ENCODE measurements at places on chromosomes 2 and 18. TPM values are rescaled to one million over a fixed set of nuclear protein-coding genes. Genes with fewer than 3 reads are reported as not detected.

GRCh38 chr2:127313406-127313805, 19.5 kb upstream of the ERCC3 start:
- DNase-seq = no peak

- no peak for DNase-seq
These were observed 87.9 kb upstream of the FHL2 start for GRCh38 chr2:105486762-105487141.

DNA sequence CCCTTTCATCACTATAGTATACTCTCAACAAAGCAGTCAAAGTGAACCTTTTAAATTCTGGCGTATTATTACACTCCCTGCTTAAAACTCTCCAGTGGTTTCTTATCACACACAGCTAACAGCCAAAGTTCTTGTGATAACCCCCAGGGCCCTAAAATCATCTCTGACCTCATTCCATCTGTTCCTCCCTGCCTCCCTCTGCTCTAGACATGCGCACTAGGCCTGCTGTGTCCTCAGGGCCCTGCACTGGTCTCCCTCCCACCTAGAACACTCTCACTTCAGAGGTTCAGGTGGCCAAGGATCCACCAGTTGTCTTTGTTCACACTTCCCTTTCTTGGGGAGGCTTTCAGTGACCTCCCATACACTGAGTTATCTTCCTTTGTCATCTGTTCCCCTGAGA, 603.4 kb downstream of the DSC3 start:
- DNase-seq = no peak

NAPG gene
- 22.7 TPM for polyA plus RNA-seq

GRCh38 chr2:218229239-218229638, 12.2 kb downstream of the ARPC2 start:
- no peak for DNase-seq

- no peak for DNase-seq
These were observed 306.1 kb downstream of the ZEB2 start for GRCh38 chr2:144213797-144214196.

MBP gene
- 25.1 TPM for polyA plus RNA-seq

LHCGR gene
- polyA plus RNA-seq = 0.18 TPM

GALNT14 gene
- 36.7 TPM for polyA plus RNA-seq

DNA sequence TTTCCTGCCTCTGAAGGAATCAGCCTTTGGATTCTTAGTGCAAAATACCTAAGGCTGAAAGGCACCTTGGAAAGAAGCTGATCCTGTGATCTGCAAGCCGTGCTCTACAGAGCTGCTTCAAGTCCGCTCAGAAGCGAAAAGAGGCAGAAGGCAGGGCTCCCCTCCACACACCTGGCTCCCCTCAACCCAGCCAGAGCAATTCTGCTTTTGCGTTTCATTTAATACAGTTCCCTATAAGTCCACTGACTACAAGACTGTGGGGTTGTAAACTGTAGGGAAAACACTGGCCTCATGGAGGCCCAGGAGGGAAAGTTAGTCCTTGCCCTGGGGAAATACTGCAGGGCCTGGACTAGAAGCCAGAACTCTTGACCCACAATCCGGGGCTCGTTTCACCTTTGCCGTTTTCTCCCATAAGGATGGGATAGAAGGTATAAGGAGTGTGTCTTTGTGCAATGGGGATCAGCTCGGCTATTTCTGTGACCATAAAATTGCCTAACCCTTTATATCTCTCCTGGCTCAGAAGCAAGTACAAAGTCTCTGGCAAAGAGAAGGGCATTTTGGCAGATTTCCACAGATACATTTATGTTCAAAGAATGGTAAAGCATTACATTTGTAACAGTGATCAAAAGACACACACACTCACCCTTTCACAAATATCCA, 95.8 kb upstream of the TEX51 start:
- no peak for DNase-seq

DNA sequence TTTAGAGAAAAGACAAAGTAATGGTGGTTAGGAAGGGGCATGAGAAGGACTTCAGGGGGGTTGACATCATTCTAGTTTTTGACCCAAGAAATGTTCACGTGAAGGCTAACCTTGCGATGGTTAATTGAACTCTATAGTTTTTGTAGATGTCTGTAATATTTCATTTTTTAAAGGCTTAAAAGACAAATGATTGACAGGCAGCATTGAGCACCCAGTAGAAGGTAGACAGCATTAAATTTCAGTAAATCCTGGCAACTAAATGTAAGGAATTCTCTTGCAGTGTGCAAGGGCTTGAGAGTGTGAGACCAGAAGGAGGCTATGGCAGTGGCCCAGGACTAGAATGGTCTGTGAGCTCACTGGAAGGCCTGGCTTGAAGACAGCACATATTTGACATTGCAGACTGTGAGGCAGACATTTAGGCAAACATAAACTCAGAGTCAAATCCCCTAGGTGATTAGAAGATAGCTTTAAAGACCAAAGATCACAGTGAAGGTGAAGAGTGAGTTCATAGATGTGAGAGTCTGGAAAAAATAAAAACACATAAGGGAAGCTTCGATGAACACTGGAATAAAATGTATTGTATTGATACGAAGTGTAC, 100.1 kb upstream of the MAP4K4 start:
- no peak for DNase-seq

SIX3 gene
- polyA plus RNA-seq = not detected

DNA sequence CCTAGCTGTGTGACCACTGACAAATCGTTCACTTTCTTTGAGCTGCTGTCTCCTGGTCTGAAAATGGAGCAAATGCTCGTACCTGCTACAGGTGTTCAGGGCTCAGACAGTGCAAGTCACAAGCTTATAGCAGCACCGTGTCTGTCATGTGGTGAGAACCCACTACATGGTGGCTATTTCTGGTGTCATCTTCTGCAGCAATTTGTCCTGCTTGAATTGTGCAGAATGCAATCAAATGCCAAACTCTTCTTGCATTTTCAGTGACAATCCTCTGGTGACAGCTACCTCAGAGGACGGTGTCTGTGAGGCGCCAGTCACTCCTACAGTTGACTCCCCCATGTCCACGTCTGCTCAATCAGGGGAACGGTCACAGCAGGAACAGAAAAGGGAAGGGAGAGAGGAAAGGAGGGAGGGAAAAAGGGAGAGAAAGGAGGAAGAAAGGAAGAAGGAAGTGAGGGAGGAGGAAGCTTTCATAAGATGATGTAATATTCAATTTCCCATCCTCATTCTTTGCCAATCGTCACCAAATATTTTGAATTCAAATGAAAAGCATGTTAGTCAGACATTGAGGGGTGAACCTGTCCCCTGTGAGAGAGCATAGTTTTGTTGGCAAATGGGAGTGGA, 122.2 kb downstream of the BCL2 start:
- DNase-seq = no peak

- DNase-seq = no peak
These were observed 86.6 kb upstream of the CAVIN2 start for GRCh38 chr2:191933307-191934105.

- no peak for DNase-seq
These were observed 3.5 kb downstream of the TRIB2 start for GRCh38 chr2:12720278-12720620.

DNA sequence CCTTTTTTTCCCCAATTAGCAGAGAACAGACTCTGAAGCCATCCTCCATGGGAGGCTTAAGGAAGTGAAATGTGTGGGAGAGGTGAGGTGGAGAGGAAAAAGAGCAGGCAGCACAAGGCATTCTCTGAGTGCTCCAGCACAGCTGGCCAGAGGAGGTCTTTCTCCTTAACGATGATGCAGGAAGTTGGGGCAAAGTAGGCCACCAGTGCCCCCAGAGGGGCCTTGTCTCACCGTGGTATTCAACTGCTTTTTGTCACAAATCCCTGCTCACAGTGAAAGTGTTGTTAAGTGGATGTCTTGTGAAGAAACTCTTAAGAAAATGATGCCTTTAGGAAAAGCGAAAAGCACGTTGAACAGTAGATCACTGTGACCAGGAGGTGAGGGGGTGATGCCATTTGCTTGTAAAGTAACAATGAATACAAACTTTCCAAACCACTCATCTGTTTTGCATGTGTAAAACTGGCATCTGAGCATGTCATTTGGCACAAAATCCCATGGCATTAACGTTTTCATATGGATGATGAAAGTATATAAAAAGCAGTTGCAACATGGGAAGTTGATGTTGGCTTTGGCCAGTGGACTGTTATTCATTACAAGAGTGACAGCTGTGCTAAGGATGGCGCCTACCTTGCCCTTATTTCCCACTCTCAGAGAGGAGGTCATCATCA, 49.2 kb upstream of the CDC42EP3 start:
- no peak for DNase-seq

USP34 gene
- polyA plus RNA-seq = 113 TPM
